Aorta (tissue), 5 donors: ENCODE measurements at places on chromosomes 11 and 22. TPM values are rescaled to one million over a fixed set of nuclear protein-coding genes. Genes with fewer than 3 reads are reported as not detected.

DNA sequence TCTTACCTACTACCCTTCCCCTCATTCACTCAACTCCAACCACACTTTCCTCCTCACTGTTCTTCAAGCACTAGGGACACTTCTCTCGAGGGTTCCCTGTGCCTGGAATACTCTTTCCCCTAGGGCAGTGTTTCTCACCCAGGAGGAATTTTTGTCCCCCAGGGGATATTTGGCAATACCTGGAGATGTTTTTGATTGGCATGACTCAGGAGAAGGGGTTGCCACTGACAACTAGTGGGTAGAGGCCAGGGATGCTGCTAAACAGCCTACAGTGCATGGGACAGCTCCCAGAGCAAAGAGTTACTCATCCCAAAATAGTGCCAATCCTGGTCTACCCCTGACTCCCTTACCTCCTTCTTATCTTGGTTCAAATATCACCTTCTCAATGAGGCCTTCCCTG is 40.0 kb downstream of the BTG4 start:
- no peaks in the 10 kb centered on the region for H3K4me1 ChIP-seq
- no peak overlapping the region for H3K4me3 ChIP-seq
- no peaks in the 10 kb centered on the region for H3K27me3 ChIP-seq
- no peak for DNase-seq
- no peak overlapping the region for H3K27ac ChIP-seq
- no peaks in the 10 kb centered on the region for H3K36me3 ChIP-seq

DNA sequence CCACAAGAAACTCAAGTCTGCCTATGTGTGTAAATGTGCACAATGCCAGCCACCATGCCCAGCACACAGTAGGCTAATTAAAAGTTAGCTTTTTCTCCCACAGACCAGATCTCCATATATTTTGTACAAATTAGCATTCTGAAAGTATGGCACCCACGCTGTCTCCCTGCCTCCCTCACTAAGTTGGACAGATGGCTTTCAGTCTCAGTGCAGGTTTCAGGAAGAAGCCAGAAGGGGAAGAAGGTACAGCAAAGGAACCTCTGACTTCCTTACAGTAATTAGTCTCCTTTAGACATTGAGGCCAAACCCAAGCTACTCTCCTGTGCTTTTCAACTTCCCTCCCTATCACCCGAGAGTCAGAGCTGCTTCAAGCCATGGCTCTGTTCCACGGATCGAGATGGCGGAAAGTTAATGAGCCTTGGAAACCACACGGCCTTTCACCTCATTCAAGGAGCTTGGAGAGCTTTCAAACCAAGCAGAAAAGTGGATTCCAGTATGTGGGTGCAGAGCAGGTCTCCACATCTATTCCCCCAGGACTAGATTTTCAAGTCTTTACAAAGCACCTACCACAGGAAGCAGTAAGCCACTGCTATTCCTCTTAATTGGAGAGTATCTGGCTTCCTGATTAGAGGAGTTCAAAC is 221.1 kb upstream of the NARS2 start:
- no peaks in the 10 kb centered on the region for H3K27me3 ChIP-seq
- no peaks in the 10 kb centered on the region for H3K4me1 ChIP-seq
- H3K36me3 ChIP-seq = no peaks in the 10 kb centered on the region
- no peak overlapping the region for H3K27ac ChIP-seq
- no peak for DNase-seq

GRCh38 chr22:37316875-37317371 is 34.6 kb downstream of the CYTH4 start:
- H3K4me3 ChIP-seq = no peak overlapping the region
- no peaks in the 10 kb centered on the region for H3K36me3 ChIP-seq
- no peaks in the 10 kb centered on the region for H3K4me1 ChIP-seq
- H3K27ac ChIP-seq = no peak overlapping the region
- peak; percentile 84 for DNase-seq

GRCh38 chr11:44971185-44971584 is 20.5 kb upstream of the TP53I11 start:
- no peaks in the 10 kb centered on the region for H3K27me3 ChIP-seq
- no peaks in the 10 kb centered on the region for H3K4me1 ChIP-seq
- DNase-seq = no peak
- no peaks in the 10 kb centered on the region for H3K36me3 ChIP-seq
- H3K4me3 ChIP-seq = no peak overlapping the region
- H3K27ac ChIP-seq = no peak overlapping the region

Gene GLYAT
- not detected for total RNA-seq

Gene VSIG10L2
- not detected for total RNA-seq

Gene ZNF408
- 9.8 TPM for total RNA-seq

Gene OR51F2
- not detected for total RNA-seq

Gene SLC22A25
- total RNA-seq = not detected

Gene FZD4
- total RNA-seq = 91.2 TPM

Gene SHISA8
- not detected for total RNA-seq

Gene TIGD3
- total RNA-seq = 0.16 TPM
